ENCODE measurements at places on chromosomes 3 and 15. TPM values are rescaled to one million over a fixed set of nuclear protein-coding genes. Genes with fewer than 3 reads are reported as not detected.

CYP8B1 gene
- total RNA-seq = 0.05 TPM

SENP8 gene
- 4.4 TPM for total RNA-seq

OIP5 gene
- total RNA-seq = 0.52 TPM

LIPC gene
- total RNA-seq = 0.30 TPM

ARPIN gene
- 19.1 TPM for total RNA-seq

LDHAL6B gene
- total RNA-seq = not detected

GPR62 gene
- total RNA-seq = 0.36 TPM

PIK3R4 gene
- 29.7 TPM for total RNA-seq

C3orf85 gene
- total RNA-seq = not detected

IL5RA gene
- 1.3 TPM for total RNA-seq

GOLGA6D gene
- total RNA-seq = 0.07 TPM

GOLGA8O gene
- 2.9 TPM for total RNA-seq

ACTRT3 gene
- total RNA-seq = 3.4 TPM

LINGO1 gene
- 0.63 TPM for total RNA-seq

SPRED1 gene
- 18.3 TPM for total RNA-seq

GFM1 gene
- total RNA-seq = 35.6 TPM

SLC9A9 gene
- 17.4 TPM for total RNA-seq

CHRNA5 gene
- 0.68 TPM for total RNA-seq

ERICH6 gene
- total RNA-seq = not detected

CHST13 gene
- total RNA-seq = 0.12 TPM

CCDC33 gene
- 1.1 TPM for total RNA-seq

RTP3 gene
- total RNA-seq = not detected

CHRFAM7A gene
- total RNA-seq = 0.69 TPM

PLCB2 gene
- total RNA-seq = 13.9 TPM

ROPN1 gene
- not detected for total RNA-seq

MFSD1 gene
- total RNA-seq = 53.0 TPM

NFKBIZ gene
- total RNA-seq = 53.2 TPM

GMNC gene
- total RNA-seq = 0.20 TPM

P2RY12 gene
- total RNA-seq = 0.22 TPM

GOLGA8J gene
- not detected for total RNA-seq

ARHGEF26 gene
- total RNA-seq = 12.9 TPM

SHF gene
- 23.6 TPM for total RNA-seq

OSTN gene
- not detected for total RNA-seq

MORC1 gene
- not detected for total RNA-seq

SLC12A1 gene
- not detected for total RNA-seq

WDR53 gene
- total RNA-seq = 12.3 TPM

CLRN1 gene
- total RNA-seq = not detected

CPLX3 gene
- total RNA-seq = not detected

BNC1 gene
- total RNA-seq = 0.32 TPM

AADACL2 gene
- not detected for total RNA-seq

ZIC1 gene
- total RNA-seq = not detected

CFAP91 gene
- total RNA-seq = 17.4 TPM

NMB gene
- 11.5 TPM for total RNA-seq

GNAT1 gene
- not detected for total RNA-seq

ACVR2B gene
- total RNA-seq = 12.1 TPM

SLC6A1 gene
- 1.8 TPM for total RNA-seq

MYO5C gene
- 7.1 TPM for total RNA-seq

LMAN1L gene
- not detected for total RNA-seq

ARHGAP31 gene
- total RNA-seq = 41.4 TPM

COPS2 gene
- total RNA-seq = 66.1 TPM

B3GALNT1 gene
- total RNA-seq = 6.4 TPM

SPATA12 gene
- not detected for total RNA-seq

CPA3 gene
- not detected for total RNA-seq

TMEM108 gene
- not detected for total RNA-seq

WNT5A gene
- total RNA-seq = 18.6 TPM
